ENCODE measurements at places on chromosomes 6 and 20.

DNA sequence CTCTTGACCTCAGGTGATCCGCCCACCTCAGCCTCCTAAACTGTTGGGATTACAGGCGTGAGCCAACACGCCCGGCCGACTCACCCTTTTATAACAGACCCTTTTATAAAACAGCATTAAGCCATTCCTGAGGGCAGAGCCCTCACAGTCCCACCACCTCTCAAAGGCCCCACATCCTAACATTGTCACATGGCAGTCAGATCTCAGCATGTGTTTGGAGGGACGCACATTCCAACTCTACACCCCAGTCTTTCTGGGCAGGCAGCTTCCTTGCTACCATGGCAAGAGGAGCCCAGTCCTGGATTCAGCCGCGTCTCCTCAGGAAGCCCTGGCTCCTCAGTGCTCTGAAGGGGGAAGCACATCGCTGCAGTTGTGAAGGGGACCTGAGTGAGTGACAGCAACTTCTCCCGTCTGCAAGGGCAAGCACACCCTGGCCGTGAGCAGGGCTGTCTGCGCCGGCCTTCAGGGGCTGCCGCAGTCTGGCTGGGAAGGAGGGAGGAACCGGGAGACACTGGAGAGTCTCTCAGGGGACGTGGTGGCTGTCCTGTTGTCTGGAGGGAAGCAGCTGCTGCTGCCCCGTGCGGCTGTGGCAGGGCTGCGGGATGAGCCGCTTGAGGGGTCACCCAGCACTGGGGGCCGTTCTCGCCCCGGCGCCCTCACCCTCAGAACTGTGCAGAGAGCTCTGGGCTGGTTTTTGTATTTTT is 15.9 kb downstream of the OSBPL2 start:
- no peak for DNase-seq

GRCh38 chr6:77178821-77179220 is 284.5 kb downstream of the HTR1B start:
- no peak for DNase-seq

- no peak for DNase-seq
Measured at GRCh38 chr20:61874421-61875068, 191.1 kb downstream of the TAF4 start.

DNA sequence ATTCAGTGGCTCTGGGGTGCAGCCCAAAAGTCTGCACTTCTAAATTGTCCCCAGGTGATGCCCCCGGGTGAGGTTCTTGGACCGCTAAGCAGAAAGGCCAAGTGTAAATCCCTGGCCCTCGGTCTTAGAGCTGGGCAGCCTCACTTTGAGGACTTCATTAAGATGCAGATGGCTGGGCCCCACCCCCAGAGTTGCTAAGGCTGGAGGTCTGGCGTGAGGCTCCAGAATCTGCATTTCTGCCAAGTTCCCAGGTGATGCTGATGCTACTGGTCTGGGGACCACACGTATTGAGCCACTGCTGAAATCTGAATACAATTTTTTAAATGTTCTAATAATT is 735 bp upstream of the SLC23A2 start:
- DNase-seq = no peak

DNA sequence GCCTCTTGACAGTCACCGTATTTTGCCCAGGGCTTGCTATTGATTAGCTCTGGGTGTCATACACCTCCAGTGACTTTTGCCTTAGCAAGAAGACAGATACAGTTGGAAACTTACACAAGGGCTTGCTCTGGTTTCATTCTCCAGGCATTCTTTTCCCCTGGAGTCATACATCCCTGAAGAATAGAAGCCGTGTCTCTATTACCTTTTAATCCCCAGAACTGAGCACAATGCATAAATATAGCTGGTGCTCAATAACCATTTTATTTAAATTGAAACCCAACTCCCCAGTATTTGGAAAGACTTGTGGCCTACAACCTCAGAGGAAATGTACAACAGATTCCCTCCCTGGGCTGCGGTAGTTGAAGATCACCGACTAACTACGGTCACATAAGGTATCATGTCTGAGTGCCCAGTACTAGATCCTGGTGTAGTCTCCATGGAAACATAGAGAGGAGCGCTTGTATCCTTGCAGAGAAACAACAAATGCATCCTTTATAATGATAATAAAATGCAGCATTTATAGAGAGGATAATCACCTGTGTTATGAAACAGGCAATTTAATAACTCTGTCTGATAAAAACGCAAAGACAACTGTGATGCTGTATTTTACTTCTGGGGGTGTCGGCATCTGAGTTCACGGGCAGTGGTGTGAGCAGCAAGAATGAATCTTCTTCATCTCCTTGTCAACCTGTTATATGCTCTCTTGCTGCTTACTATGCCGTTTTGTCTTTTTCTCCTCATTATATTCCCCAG is 401.2 kb upstream of the AGPAT4 start:
- no peak for DNase-seq

DNA sequence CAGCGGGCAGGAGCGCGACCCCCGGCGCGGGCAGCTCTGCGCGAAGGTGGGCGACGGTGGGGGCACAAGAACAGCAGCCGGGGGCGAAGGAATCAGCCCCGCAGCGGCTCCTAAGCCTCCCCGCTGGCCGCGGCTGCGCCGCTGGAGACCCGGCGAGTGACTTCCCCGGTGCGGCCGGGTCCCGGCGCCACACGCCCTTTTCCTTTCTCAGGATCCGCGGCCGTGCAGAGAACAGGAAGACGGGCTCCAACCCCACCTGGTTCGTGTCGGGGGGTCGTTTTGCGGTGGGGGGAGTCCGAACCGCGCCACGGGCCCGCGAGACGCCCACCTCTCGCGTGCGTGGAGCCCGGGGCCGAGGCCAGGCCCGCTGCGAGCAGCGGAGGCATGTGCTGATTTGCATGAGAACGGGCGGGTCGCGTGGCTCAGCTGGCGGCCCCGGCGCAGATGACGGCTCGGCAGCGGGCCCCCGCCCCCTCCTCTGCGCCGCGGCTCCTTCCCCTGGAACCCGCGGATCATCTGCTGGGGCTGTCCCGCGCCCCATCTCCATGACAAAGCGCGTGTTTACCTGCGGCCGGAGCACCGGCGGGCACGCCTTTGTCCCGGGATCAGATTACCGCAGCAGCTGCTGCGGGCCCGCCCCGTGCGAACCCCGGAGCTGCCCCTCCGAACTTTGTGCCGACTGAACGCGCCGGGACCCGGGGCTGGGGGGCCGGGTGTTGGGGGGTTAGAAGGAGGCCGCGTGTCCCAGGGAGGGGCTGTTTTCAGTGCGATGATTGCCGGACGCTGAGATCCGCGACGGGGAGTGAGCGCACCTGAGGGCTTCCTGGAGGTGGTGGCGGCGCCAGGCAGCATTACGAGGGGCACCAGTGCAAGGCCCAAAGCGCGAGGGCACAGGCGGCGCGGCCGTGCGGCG is 4.9 kb upstream of the DLL1 start:
- peak; percentile 81 for DNase-seq

- DNase-seq = no peak
Measured at GRCh38 chr20:10171864-10172751, 46.5 kb upstream of the SNAP25 start.

DNA sequence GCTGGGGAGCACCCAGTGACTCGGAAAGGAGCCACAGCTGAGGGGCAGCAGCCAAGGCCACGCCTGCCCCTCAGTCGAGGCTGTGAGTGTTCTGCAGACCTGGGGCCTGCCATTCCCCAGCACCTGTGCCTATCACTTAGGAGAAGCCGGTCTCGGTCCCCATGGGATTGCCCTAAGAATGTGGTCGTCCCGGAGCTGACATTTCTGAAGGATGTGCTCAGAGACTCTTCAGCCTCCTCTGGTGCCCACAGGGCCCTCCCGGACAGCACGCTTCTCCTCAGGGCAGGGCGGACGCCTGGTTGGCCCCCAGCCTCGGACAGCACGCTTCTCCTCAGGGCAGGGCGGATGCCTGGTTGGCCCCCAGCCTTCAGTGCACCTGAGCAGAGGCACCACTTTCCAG is 223.9 kb downstream of the ERMARD start:
- no peak for DNase-seq

GRCh38 chr20:34164381-34164984 is 52.4 kb upstream of the EIF2S2 start:
- DNase-seq = no peak

DNA sequence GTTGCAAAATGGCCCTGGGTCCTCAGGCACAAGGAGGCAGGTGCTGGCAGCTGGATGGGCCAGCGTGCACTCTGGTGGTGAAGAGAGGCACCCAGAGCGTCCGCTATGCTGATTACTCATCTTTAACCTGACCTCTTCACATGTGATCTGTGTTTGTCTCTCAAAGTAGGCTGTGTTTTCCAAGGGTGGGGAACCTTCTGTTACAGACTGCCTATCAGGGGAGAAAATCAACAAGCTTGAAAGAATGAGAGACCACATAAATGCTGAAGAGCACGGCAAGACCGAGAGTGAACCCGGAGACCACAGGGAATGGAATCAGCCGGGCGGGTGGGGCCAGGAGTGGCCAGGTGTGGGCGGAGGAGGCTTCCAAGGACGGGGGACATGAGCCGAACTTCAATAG is 16.2 kb downstream of the BNIP5 start:
- DNase-seq = no peak

DNA sequence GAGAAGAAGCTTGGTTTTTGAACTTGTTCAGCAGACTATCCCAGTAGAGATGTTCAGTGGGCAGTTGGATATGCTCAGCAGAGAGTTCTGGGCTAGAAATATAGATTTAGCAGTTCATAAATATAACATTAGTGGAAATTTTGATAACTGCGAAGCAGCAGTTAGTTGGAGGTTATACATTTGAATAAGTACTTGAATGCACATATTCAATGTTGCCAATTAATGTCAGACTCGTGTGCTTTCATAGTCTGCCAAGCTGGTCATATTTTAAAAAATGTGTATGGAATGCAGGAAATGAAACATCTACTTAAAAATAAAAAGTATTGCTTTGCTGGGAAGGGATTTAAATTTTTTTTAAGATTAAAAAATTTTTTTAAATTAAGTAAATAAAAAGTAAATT is 92.5 kb upstream of the E2F3 start:
- DNase-seq = no peak

GRCh38 chr20:36546111-36546736 is 4.9 kb downstream of the MYL9 start:
- DNase-seq = no peak

GRCh38 chr6:150966786-150967185 is 101.3 kb downstream of the MTHFD1L start:
- DNase-seq = no peak

GRCh38 chr6:163459007-163459406 is 44.5 kb downstream of the QKI start:
- no peak for DNase-seq

GRCh38 chr6:12037798-12038197 is 25.7 kb downstream of the HIVEP1 start:
- DNase-seq = no peak

GRCh38 chr6:105594821-105595220 is 191.9 kb upstream of the PREP start:
- DNase-seq = no peak

DNA sequence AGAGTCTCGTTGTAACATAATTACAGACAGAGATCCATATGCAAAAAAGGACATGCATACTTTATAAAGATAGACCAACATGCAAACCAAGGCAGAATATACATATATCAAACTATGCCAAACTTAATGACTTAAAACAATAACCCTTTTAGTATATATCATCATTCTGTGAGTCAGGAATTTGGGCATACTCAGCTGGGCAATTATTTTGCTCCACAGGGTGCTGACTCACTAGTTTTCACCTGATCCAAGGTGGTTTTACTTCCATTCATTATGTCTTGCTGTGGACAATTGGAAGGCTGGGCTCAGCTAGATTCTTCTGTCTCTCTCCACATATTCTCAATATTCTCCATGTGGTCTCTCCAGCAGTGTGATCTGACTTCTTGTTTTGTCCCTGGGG is 41.2 kb upstream of the RNF146 start:
- DNase-seq = no peak

DNA sequence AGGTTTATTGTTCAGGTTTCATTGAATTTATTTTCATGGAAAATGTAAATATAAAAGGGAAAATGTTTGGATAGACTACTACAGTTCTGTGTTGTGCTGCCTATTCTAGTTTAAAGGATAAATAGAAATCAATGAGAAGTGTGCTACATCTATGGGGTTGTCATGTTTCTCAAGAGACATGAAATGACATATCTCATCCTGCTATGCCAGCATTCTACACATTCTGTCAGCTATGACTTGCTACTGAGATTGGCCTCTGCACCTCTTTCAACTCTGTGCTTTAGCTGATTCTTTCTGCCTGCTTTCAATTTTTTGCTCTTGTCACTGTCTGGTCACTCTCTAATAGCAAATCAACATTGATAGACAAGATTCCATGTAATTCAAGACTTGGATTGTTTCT is 33.8 kb upstream of the COL19A1 start:
- no peak for DNase-seq

DNA sequence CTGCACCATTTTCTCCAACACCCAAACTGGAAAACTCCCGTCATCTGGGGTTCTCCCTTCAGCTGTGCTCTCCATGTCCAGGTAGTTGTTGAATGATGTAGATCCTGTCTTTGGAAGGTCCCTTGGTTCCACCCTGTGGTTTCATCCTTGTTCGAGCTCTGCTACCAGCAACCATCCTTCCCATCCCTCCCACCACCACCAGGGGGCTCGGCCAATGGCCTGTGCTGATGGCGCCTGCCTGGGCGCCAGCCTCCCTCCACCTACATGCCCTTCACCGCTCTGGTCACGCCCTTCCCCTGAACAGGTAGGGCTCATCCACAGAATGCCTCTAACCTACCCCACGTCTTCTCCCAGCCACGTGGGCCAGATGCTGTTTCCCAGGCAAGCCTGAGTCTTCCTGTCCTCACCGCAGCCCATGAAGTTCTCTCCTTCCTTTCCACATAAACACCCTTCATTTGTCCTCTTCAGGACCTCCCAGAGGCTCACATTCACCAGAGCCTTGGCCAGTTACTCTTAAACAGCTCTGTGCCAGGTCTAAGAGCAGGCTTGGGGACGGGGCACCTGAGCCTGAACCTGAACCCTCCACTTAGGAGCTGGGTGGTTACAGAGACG is 75.1 kb upstream of the DUSP22 start:
- DNase-seq = no peak

- no peak for DNase-seq
Measured at GRCh38 chr6:45816674-45817297, 198.9 kb downstream of the CLIC5 start.

GRCh38 chr20:3340443-3340842 is 67.0 kb downstream of the DNAAF9 start:
- DNase-seq = no peak

DNA sequence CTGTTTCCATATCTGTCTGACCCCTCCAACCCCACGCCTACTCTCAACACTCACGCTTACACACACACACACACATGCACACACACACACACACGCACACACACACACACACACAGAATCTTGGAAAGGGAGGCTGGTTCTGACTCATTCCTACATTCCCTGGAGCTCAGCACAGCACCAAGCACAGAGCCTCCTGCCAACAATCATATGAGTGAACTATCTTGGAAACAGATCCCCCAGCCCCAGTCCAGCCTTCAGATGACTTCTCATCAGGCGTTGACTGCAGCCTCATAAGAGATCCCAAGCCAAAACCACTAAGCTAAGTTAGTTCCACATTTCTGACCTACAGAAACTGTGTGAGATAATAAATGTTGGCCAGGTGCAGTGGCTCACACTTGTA is 14.1 kb upstream of the HCK start:
- no peak for DNase-seq

- no peak for DNase-seq
Measured at GRCh38 chr6:151665329-151665728, 142.2 kb upstream of the ESR1 start.

- no peak for DNase-seq
Measured at GRCh38 chr6:84546427-84546914, 217.9 kb downstream of the TBX18 start.
